ENCODE measurements at places on chromosomes 5 and 9.

DNA sequence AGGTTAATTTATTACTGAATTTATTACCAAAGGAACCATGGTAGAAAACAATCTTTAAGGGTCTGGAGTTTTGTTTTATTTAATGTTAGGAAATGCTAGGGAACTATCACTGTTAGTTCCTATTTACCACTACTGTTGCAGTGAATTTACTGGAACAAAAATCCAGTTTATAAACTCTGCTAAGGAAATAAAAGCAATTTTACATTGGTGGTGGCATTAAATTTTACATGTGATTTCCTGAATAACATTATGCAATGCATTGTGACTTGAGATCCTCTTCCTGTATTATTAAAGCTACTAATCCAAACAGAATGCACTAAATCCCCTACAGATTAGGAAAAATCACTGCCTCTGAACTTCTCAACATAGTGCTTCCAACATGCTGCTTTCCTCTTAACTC lies 599.5 kb upstream of the PTGER4 start:
- DNase-seq = no peak

DNA sequence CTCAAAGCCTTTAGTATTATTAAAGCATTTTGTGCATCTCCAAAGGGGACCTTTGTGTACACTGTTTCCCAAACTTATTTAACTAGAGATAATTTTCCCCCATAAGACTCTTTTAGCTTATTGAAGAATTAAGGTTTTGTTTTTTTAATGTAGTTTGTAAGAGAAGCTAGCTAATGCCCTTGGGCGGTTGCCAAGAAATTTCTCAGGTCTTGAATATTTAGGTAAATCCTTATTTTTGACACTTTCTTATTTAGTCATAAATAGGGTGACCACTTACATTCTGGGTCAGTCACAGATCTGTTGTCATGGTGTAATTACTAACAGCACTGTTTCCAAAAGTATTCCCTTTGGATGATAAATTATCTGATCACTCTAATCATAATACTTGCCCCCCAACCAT lies 27.2 kb downstream of the TNFAIP8 start:
- no peak for DNase-seq

GRCh38 chr9:100811643-100812042 lies 216.9 kb upstream of the PLPPR1 start:
- no peak for DNase-seq

- no peak for DNase-seq
These were observed 150.2 kb downstream of the MACROH2A1 start for GRCh38 chr5:135248801-135249231.

- no peak for DNase-seq
These were observed 2.3 kb upstream of the OTULINL start for GRCh38 chr5:14579246-14579645.

- DNase-seq = no peak
These were observed 766 bp downstream of the NR5A1 start for GRCh38 chr9:124506433-124506832.
